ENCODE measurements at places on chromosomes 3 and 15. TPM values are rescaled to one million over a fixed set of nuclear protein-coding genes. Genes with fewer than 3 reads are reported as not detected.

CD86 gene
- total RNA-seq: 4.4 TPM

CATSPER2 gene
- 0.82 TPM for total RNA-seq

DNA sequence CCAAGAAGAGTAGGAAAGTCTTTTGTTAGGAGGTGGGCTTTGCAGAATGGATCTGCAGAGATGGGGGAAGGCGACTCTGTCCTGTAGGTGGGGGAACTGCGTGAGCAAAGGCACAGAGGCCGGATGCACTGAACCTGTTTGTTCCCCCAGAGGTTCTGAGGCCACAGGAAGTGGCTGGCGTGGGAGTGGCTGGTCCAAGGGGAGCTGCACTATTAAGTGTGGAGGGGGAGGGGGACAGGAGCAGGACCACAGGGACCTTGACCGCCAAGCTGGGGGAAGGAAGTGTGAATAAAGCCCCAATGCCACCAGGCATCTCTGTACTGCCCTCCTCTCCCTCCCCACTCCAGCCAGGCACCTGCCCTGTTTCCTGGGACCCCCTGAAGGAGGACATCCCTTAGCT, 51.8 kb downstream of the CYP11A1 start:
- DNase-seq: peak; percentile 46

GRCh38 chr3:100880072-100880471, 113.1 kb downstream of the ABI3BP start:
- peak; percentile 53 for DNase-seq

DNA sequence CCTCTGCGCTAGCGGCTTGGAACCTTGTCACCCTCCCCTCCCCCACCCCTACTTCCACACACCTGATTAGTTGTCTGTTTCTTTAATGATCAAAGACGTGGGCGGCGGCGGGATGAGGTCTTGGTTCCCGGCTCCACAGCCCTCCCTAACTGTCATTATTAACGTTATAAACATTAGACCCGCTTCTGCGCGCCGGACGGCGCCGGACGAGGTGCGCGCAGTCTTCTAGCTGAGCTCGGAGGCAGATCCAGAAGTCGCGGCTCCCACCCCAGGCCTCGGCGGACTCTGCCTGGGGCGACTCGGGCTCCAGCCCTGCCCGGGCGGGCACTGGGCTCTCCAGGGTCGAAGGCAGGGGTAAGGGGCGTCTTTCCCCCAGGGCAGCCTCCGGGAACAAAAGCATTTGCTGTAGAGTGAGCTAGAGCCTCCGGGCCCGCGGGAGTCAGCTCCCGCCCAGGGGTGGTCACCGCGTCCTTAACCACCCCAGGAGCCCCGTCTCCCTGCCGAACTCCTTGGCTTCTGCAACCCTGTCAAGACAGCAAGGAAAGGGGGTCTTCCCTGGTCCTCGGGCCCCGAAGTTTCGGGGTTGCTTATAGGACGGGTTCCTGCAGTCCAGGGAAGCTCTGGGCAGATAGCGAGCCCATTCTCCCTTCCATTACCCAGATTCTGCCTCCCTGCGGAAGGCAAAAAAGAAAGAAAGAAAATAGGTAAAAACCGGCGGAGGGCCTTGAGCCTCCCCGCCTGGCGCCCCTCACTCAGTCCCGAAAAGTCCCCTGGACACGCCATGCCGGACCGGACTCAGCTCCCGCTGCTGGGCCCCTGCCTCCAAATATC, 2.2 kb upstream of the ISLR2 start:
- DNase-seq: peak; percentile 54

GRCh38 chr15:22855791-22856190, 17.3 kb downstream of the NIPA2 start:
- no peak for DNase-seq

GRCh38 chr3:77859156-77859555, 819.3 kb downstream of the ROBO2 start:
- no peak for DNase-seq

- no peak for DNase-seq
Measured at GRCh38 chr3:106004137-106004681, 135.4 kb upstream of the CBLB start.

DNA sequence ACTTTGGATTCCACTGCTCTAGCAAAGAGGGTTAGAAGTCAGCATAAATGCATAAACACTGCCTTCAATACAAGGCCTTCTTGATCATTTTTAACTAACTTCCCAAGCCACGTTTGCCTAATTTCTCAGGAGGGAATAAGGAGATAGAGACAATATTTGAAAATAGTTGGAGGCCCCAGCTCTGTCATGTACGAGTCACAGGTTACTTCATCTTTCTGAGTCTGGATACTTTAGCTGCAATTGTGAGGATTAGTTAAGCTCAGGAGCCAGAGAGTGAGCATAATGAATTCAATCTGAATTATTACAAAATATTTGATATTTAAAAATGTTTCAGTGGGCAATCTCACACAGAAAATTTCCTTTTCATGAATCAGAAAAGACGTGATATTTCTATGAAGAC, 298.9 kb downstream of the SHOX2 start:
- no peak for DNase-seq

- no peak for DNase-seq
Measured at GRCh38 chr3:159378396-159379194, 576.7 kb downstream of the MFSD1 start.

Measured in left ventricle myocardium superior (tissue), 1 donor.